Esophagus squamous epithelium (tissue), 5 donors: ENCODE measurements at places on chromosomes 6 and 20. TPM values are rescaled to one million over a fixed set of nuclear protein-coding genes. Genes with fewer than 3 reads are reported as not detected.

Gene AHCY
- total RNA-seq: 138 TPM

Gene SEL1L2
- not detected for total RNA-seq

Gene CRISP3
- 23.5 TPM for total RNA-seq

Gene ESF1
- total RNA-seq: 21.9 TPM

Gene SLC17A9
- total RNA-seq: 2.1 TPM

Gene APCDD1L
- 0.44 TPM for total RNA-seq

DNA sequence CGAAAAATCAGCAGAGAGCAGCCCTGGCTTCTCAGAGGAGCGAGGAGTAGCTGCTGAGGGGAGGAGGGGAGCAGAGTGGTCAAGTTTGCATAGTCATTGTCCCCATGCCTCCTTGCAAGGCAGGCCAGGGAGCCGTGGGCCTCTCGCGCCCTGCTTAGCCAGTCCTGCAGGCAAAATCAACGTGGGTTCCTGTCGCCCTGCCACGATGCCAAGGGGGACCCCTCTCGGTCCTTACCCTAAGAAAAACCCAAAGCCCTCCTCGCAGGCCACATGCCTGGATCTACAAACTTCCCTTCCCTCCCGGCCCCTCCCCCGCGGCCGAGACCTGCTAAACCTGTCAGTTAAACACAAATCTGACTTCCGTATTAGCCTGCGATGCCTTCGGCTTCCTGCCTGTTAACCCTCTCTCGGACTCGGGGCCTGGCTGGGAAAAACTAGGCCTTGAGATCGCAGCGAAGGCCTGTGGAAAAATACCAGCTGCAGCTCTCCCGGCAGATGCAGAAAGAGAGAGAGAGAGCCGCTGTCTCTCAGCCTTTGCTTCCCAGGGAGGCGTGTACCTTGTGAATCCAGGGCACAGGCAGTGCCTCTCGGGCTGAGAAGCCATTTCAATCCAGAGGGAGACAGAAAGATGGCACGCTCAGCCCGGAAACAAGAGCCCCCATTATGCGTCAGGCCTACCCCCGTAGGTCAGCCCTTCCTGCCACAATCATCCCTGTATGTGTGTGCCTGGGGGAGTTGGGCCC is 968 bp upstream of the ZMYND8 start:
- peak; percentile 49 for DNase-seq

DNA sequence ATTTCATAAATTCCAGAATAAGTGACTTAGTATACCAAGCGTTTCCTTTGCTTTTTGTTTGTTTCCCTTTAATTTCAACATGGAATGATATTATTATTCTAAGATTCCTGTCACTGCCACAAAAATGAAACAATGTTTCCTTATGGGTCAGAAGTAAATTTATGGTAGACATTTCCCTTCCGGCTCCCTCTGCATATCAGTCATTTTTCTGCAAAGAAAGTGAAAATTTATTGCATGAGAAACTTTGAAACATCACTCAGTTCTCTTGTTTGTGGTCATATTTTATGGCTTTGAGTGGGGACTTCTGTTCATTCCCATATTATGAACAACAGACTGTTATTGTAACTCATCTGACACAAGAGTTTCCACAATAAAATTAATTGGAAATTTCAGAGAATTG is 97.8 kb downstream of the NKAIN2 start:
- DNase-seq: no peak

- no peak for DNase-seq
These were observed 875 bp upstream of the ZBTB9 start for GRCh38 chr6:33453393-33454008.

GRCh38 chr6:166997768-166998255 is 1.4 kb upstream of the CEP43 start:
- DNase-seq: peak; percentile 3

GRCh38 chr6:15553031-15553430 is 109.8 kb downstream of the DTNBP1 start:
- DNase-seq: no peak

DNA sequence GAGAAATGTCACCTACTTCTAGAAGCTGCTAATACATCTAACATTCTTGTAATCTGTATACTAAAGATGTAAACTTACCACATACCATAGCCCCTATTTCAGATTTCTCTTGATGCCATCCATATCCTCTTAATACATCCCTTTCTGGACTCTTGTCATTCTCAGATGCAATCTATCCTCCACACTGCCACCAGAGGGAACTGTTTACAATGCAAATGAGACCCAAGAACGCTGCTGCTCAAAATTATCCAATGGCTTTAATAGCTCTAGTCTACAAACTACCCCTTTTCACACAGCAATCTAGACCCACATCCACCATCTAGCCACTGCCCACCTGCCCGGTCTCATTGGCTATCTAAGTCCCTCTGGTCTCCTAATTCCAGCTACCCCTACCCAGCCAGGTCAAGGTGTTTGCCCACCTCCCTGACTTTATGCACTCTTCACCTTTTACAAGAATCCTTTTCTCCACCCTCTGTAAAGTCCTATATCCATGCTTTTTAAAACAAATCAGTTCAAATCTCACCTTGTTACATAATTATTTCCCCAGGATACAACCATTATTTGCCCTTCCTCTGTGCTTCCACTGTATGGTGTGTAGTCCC is 14.8 kb downstream of the FAXC start:
- no peak for DNase-seq

DNA sequence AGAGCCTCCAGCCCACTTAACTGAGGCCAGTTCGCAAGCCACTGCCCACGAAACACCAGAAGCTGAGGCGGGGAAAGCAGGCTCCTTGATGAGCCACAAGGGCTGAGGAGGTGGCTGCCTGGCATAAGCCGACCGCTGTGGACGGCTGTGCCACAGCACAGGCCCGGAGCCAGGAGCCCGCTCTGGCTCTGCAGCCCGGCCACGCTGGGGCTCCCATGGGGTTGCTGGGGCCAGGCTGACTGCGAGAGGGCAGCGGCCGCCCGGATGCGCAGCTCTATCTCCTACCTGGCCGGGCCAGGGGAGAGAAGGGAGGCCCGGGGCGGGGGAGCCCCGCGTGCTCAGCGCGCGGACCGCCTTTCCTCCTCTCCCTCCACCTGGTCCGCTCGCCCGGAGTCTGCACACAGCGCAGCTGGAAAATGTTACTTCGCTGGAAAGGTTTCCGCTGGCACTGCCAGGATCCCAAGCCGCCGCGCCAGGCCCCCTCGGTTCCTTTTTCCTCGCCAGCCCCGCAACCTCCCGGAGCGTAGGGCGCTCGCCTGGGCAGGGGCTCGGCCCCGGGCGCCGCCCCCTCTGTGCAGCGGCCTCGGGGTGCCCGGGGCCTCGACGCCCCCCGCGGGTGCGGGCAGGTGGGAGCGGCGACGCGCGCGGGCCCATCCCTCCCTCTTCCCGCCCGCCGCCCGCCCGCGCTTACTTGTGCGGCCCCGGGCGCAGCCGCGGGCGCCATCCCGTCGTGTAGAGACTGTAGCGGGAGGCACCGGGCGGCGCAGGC is 657 bp downstream of the EMILIN3 start:
- no peak for DNase-seq

- DNase-seq: no peak
These were observed 163.6 kb upstream of the CST7 start for GRCh38 chr20:24785141-24786110.

DNA sequence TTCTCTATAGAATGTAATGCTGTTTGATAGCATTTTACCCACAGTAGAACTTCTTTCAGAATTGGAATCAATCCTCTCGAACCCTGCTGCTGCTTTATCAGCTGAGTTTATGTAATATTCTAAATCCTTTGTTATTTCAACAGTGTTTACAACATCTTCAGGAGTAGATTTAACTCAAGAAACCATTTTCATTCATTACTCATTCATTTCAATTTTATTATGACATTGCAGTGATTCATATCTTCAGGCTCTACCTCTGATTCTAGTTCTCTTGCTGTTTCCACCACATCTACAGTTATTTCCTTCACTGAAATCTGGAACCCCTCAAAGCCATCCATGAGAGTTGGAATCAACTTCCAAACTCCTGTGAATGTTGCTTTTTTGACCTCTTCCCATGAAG is 93.7 kb downstream of the ZFAND3 start:
- no peak for DNase-seq

GRCh38 chr6:34813028-34813713 is 21.3 kb downstream of the BLTP3A start:
- DNase-seq: no peak

DNA sequence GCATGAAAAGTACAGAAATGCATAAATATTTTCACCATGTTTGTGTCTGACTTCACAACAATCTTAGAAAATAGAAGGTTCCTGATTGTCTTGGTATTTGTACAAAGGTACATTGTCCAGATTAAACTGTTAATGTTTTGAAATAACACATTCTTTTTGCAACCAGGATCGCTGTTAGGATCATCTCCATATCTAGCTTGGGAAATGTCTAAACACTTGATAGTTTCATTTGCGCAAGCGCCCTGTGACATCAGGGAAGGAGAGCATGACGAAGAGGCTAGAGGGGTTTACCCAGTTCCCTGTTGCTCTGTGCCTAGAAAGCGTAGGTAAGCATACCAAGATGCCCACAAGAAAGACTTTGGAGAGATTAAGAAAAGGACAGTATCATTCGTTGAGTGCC is 19.4 kb downstream of the ALDH8A1 start:
- no peak for DNase-seq

- DNase-seq: no peak
These were observed 828.6 kb upstream of the CITED2 start for GRCh38 chr6:140202964-140203515.

DNA sequence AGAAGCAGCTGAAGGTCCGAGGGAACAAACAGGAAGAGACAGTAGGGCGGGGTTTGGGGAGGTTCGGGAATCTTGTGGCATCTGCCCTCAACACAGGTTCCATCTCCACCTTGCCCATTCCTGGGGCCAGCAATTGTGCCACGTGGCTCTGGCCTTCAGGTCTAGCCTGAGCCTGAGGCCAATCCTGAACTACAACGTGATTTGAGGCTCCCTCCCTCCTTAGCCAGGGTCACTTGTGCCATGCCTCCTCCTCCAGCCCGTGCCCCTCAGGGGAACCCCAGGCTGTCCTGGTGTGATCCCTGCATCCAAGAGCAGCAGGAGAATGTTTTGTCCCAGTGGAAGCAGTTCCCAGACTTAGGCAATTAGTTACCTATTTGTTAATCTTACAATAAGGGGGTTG is 3.0 kb downstream of the CST9 start:
- DNase-seq: no peak

- DNase-seq: no peak
These were observed 32.1 kb downstream of the C20orf173 start for GRCh38 chr20:35497320-35497719.

GRCh38 chr6:45676380-45676779 is 298.6 kb upstream of the SUPT3H start:
- DNase-seq: no peak

- DNase-seq: no peak
These were observed 2.8 kb upstream of the RNF24 start for GRCh38 chr20:4018023-4018748.

GRCh38 chr6:97805596-97805995 is 522.6 kb upstream of the MMS22L start:
- no peak for DNase-seq

DNA sequence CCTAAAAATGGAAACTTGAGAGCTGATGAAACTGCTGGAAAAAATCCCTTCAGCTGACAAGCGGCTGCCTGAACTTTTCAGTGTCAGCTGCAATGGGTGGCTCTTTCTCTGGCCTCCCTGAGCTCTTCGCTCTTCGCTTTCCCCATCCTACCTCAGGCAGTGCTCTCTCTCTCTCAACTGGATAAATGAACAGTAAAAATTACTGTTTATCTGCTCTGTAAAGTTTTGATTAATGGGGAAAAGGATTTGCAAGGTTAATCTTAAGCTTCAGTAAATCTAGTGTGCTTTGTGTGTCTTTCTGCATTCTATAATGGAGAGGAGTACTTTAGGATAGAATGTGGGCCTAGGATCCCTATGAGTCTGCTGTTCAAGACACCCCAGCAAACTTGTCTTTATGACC is 35.1 kb downstream of the TMEM14A start:
- no peak for DNase-seq

GRCh38 chr6:10381830-10382208 is 33.1 kb downstream of the TFAP2A start:
- DNase-seq: no peak
